Lower leg skin (tissue), 4 donors: ENCODE measurements at places on chromosomes 4 and X. TPM values are rescaled to one million over a fixed set of nuclear protein-coding genes. Genes with fewer than 3 reads are reported as not detected.

Gene IL21
- total RNA-seq, result not detected

Gene SLC26A1
- total RNA-seq, result 0.19 TPM

Gene TREX2
- total RNA-seq, result 98.1 TPM

GRCh38 chr4:74930162-74930561 lies 2.8 kb upstream of the PARM1 start:
- no peak for DNase-seq

DNA sequence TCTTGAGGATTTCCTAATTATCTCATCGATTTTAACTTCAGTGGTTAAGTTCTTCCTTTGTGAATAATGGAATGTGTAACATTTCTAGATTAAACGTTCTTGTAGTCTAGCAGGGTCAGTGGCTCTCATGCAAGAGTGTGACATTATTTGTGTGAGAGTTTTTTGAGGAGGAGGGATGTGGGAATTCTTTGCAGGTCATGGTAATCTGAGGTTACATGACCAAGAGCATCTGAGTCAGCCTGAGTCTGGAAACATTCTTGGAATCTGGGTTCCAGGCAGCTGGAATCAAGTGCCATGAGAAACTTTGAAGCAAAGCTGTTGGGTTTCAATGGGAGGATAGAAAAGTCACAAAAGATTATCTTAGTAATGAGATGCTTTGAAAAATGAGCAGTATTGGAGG lies 49.5 kb downstream of the GK start:
- no peak for DNase-seq

- no peak for DNase-seq
Measured at GRCh38 chrX:100658941-100659381, 15.0 kb downstream of the SRPX2 start.
